ENCODE measurements at places on chromosomes 3 and 15.
A peak's percentile ranks its signal among the peaks of the same experiment; 100 is the strongest.

GRCh38 chr15:68286256-68286655 is 8.7 kb downstream of the FEM1B start:
- no peak for DNase-seq

GRCh38 chr3:107297597-107297996 is 79.6 kb upstream of the CCDC54 start:
- no peak for DNase-seq

GRCh38 chr3:149407898-149408297 is 30.4 kb upstream of the TM4SF1 start:
- DNase-seq, result no peak

GRCh38 chr3:125067225-125067624 is 11.4 kb upstream of the HEG1 start:
- no peak for DNase-seq

DNA sequence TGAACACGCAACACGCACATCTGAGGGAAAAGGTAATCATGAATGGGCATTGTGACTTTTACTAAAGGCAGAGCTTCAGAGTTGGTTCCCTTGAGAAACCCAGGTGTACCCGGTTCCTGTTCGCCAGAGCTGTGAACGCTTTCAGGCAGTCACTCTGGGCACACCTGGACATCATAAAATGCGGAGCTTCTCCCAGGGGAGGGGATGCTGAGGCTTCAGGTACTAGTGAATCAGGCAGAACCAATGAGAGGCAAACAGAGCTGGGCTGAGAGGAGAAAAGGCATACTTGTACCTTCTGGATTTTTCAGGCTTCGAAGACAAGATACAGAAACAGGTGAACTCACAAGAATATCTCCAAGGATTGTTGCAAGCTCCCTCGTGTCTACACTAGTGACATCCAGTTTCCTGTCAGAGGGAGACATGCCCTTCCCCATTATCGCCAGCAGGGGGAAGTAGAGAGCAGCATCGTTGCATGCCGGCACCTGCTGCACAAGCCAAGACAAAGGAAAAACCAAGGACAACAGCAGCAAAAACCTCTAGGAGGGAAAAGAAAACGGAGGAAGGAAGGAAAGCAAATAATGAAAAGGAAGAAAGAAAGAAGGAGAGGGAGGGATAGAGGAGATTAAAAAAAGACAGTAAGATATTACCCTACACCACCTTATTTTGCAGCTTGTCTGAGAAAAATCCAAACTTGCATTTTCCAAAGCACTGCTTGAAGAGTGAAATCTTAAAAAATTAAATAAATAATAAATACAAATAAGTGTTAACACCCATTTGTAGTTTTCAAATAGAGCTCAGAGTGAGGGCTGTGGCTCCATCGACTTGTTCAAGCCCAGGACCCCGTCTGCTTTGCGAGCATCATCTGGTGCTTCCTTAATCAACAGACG is 2.0 kb downstream of the AHSG start:
- DNase-seq, result peak; percentile 59

DNA sequence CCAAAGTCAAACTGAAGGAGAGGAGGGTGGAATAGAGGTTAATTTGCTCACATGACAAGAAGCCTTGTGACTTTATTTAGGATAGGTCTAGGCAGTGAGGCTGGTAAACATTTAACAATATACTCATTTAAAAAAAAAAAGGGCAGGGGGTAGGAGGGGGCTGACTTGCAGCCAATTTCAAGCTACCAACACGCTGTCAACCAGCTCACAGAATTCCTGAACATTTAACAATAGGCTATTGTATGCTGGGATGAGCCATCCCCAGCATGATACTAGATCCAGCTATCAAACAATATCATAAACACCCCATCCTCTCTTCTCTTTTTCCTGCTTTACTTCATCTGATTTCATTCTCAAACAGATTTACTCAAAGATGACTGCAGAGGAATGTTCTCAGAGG is 1096.3 kb upstream of the CFAP20DC start:
- no peak for DNase-seq

- no peak for DNase-seq
These were observed 62.5 kb downstream of the LRTM1 start for GRCh38 chr3:54865316-54865715.

DNA sequence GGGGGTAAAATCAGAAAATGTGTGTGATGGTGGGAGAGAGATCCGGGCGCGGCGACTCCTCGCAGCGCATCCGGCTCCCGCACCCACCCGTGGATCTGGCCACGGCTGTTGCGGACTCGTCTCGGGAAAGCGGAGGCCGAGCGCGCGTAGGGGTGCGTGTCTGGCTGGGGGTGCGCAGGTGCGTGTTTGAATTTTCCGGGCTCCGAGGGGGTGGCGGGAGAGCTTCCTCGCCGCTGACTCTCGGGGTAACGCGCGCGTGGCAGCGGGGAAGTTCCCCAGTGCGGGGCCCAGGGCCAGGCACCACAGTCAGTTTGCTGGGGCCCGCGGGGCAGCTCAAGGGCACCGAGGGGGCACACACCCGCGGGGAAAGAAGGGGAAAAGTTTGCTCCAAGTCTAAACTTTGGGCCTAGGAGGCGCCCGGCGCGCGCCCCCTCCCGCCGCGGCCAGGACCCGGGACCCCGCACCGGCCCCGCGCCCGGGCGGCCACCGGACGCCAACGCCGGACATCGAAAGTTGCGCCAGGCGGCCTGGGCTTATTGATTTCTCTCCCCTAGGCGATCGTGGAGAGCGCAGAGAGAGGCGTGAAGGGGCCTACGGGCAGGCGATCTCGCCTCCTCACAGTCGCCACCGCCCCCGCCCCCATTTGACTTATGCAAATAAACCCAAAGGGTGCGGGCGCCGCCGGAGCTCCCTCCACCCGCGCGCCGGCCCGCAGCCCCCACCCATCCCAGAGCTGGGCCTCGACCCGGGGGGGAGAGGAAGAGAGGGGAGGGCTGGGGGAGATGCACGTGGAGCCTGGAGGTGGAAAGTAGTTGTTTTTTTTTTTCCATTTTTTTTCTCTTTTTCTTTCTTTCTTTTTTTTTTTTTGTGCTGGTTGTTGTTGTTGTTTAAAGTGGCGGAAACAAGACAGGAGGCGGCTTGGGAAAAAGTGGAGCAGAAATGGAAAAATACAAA is 639 bp downstream of the FOXP1 start:
- DNase-seq, result peak; percentile 75

DNA sequence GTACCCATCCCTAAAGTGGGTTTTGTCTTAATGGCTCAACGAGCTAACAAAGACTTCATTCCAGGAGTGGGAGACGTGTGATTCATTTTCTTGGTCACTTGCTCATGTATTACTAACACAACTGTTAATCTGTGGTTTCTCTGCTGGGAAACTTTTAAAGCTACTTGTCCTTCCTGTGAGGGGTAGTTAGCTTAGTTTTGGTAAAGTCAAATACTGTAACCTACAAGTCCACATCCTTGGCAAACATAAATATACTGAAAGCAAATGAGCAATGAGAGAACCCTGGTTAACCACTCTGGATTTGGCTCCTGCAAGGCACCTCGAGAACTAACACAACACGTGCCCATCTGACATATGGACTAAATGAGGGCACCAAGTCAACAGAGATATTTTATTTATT is 19.9 kb downstream of the NOX5 start:
- no peak for DNase-seq

DNA sequence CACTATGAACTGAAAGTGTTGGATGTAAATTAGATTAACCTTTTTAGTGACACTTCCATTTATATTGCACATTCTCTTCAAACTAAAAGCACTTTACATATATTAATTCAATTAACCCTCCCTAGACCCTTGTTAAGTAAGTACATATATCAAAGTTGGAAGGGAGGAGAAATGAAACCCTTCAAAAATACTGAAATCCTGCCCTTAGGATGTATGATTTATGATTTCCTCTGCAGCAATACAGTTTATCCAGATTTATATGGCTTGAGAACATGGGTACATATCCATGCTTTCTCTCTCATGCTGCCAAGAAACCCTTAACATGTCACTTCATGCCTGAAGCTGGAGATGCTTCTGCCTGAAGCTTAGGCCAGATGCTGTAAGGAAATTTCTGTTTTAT is 11.0 kb downstream of the CLSTN2 start:
- DNase-seq, result no peak

DNA sequence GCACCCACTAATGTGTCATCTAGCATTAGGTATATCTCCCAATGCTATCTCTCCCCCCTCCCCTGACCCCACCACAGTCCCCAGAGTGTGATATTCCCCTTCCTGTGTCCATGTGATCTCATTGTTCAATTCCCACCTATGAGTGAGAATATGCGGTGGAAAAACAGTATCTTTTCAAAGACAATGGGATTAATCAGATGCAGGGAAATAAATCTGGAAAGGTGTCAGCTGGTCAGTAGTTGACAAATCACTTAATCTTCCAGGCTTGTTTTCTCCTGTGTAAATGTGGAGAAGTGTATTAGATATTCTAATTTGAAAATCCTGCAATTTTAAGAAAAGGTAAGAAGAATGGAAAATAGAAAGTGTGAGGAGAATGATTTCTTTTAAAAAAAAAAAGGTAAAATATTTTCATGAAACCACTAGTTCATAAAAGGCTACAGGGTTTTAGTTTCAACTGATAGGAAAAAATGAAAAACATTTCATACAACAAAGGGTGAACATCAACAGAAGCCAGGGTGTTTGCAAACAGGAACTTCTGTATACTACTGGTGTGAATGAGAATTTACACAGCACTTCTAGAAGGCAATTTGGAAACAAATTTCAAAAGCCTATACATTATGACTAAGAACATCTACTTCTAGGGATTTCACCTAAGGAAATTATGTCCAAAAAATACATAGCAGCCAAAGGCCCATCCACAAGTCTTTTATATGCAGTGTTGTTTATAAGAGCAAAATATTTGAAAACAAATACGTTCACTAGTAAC is 113.5 kb downstream of the CBLB start:
- DNase-seq, result peak; percentile 39

DNA sequence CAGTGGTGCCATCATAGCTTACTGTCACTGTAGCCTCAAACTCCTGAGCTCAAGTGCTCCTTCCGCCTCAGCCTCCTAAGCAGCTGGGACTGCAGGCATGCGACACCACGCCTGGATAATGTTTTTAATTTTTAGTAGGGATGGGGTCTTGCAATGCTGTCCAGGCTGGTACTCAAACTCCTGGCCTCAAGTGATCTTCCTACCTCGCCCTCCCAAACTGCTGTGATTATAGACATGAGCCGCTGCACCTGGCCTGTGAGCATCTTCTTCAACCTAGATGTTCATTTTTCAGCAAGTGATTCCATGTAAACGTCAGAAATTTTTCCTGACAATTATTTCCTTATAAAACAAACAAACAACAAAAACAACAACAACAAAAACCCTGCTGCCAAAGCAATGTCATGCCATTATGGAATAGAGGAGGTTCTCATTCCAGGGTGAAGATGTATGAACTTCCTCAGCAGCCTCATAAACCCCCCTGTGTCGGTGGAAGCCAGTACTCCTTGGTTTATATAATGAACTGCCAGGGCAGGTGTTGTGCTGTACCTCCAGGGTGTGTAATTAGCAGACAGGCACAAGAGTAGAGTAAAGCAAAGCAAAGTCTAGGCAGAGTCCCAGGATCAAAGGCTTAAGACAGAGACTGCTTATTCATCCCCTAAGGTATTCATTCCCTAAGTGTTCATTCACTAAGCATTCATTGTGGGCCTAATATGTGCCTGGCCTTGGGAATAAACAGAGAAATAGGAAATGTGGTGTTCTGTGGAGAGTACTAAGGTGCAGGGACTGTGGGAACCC is 44.6 kb downstream of the NR2C2 start:
- no peak for DNase-seq

- DNase-seq, result no peak
These were observed 11.2 kb downstream of the HRH1 start for GRCh38 chr3:11165476-11165875.

GRCh38 chr3:154244644-154245043 is 79.6 kb downstream of the DHX36 start:
- no peak for DNase-seq

DNA sequence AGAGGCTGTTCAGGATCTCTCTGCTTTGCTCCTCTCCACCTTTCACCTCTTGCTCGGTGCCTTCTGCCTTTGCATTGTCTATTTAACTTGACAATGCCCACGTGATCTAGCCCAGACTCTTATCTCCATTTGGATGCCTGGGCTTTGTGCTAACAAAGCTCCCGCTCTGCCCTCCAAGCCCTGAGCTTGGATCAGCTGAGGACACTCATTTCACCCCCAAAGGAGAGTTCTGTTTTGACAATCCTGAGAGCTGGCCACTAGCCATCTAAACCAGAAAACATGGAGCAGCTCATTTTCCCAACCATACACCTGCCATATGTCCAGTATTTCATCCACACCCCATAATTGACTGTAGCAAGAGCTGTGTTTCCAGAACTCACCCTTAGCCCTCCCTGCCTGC is 12.8 kb downstream of the GPR176 start:
- no peak for DNase-seq

- no peak for DNase-seq
These were observed 3.2 kb upstream of the NR2E3 start for GRCh38 chr15:71807125-71807629.

DNA sequence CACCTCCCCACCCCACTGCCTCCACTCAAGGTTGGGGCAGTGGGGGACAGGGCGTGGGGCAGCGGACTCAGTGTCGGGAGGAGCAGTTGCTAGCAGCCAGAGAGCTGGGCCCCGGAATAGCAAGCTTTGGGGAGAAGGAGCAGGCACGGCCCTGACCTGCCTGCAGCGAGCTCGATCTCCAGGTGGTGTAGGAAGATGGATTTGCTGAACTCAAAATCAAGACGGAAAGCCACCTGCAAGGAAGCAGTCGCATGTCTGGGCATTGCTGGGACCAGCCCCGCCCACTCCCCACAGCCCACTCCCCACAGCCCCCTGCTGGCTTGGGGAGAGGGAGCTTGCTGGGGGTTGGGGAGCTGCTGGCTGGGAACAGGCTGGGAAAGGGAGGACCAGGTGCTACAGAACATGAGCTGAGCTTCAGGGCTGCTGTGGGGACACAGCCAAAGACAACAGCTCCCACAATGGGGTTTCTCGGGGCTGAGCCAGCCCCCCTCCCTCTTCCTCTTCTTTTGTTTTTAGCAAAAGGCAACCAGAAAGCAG is 38.0 kb downstream of the FEM1B start:
- no peak for DNase-seq

- no peak for DNase-seq
These were observed 132.2 kb downstream of the ATP10A start for GRCh38 chr15:25730918-25731317.

GRCh38 chr3:45553469-45553974 is 41.0 kb upstream of the LIMD1 start:
- no peak for DNase-seq

GRCh38 chr3:123412076-123412475 is 36.8 kb downstream of the ADCY5 start:
- DNase-seq, result no peak

- no peak for DNase-seq
These were observed 123.8 kb downstream of the AGBL1 start for GRCh38 chr15:86203462-86203861.

- DNase-seq, result no peak
These were observed 3.9 kb downstream of the NSUN3 start for GRCh38 chr3:94066506-94067500.

DNA sequence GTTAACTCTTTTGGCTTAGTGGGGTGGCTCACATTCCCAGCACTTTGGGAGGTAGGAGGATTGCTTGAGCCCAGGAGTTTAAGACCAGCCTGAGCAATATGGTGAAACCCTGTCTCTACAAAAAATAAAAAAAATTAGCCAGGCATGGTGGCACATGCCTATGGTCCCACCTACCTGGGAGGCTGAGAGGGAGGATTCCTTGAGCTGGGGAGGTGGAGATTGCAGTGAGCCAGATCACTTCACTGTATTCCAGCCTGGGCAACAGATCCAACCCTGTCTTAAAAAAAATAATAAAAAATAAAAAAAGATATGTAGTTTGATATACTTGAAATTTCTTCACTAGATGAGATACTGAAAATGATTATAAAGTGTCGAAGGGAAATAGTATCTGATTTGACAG is 178.8 kb downstream of the TCF12 start:
- no peak for DNase-seq

GRCh38 chr15:73558529-73558928 is 74.7 kb downstream of the NPTN start:
- no peak for DNase-seq
